ENCODE measurements at places on chromosomes 13 and 19. TPM values are rescaled to one million over a fixed set of nuclear protein-coding genes. Genes with fewer than 3 reads are reported as not detected.

The CATSPERD gene
- not detected for total RNA-seq

The HSD11B1L gene
- 58.4 TPM for total RNA-seq

DNA sequence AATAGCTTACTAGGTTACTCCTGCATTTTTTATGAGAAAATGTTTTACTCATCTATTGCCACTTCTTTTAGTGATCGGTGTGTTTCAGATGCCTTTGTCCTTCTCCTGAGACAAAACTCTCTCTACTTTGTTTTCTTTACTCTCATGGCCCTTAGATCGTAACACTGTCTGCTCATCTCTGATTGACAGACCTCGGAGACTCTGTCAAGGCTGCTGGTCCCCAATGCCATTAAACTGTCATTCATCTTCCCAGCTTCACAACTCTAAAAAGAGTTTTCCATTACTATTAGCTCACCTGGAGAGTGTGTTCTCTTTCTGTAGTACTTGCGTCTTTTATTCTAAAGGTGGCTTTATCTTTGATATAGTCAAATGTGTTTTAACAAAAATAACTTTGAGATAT, 765.2 kb downstream of the SLITRK1 start:
- DNase-seq, result no peak

DNA sequence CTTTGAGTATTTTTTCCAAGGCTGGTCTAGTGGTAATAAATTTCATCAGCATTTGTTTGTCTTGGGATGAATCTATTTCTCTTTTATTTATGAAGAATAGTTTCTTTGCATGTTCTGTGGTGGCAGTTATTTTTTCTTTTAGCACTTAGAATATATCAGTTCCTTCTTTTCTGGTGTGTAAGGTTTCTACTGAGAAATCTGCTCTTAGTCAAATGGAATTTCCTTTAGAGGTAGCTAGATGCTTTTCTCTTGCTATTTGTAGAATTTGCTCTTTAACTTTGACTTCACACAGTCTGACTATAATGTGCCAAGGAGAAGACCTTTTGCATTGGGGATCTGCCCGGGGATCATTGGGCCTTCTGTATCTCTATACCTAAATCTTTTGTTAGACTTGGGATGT, 4.1 kb upstream of the SIGLEC6 start:
- DNase-seq, result no peak

- DNase-seq, result no peak
These were observed 102.0 kb downstream of the ATP11A start for GRCh38 chr13:112791663-112792440.

DNA sequence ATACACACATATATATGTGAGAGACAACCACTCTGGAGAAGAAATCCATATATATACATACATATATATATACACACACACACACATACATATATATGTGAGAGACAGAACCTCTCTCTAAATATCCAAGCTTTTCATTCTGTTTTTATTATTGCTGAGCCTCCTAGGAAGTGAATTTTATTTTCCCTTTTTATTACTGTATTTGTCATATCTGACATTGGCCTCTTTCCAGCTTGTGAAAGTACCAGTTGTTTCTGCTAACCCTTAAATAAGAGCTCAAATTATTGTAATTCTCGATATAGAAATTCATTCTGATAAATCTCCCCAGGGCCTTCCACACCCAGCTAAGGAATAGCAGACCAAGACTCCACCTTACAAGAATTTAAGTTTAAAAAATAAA, 81.0 kb downstream of the NUFIP1 start:
- no peak for DNase-seq

GRCh38 chr13:46184277-46184699, 2.3 kb upstream of the LCP1 start:
- no peak for DNase-seq

- peak; percentile 34 for DNase-seq
These were observed 1251.9 kb upstream of the SLC10A2 start for GRCh38 chr13:104318121-104318520.

GRCh38 chr13:75352641-75353327, 129.2 kb downstream of the TBC1D4 start:
- no peak for DNase-seq

DNA sequence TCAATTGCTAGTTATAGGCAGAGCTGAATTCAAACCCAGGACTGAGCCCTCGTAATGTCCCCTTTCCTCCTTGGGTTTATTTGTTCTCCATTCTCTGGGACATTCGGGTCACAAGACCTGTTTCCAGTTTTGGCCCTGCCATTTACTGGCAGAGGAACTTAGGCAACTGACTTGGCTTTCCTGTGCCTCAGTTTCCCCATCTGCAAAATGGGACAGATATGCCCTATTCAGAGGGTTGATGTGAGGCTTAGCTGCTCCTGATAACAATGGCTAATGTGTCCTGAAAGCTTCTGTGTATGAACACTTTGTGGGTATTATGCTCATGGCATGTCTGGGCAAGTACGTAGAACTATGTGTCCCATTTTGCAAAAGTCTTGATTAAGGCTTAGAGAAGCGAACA, 996 bp downstream of the ZNF524 start:
- no peak for DNase-seq

- DNase-seq, result no peak
These were observed 46.2 kb downstream of the MYO9B start for GRCh38 chr19:17121736-17122293.

DNA sequence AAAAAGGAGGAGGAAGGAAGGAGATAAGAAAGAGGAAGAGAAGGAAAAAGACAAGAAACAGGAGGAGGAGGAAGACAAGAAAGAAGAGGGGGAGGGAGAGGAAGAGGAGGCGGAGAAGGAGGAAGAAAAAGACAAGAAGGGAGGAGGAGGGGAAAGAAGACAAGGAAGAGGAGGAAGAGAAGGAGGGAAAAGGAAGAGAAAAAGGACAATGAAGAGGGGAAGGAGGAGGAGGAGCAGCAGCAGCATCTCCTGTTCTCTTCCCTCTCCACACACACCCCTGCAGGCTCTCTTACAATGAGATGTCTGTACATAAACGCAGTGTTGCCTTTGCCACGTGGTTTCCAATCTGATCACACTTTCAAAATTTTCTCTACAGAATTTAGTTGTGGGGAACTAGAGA, 66.6 kb downstream of the RUBCNL start:
- DNase-seq, result no peak

- no peak for DNase-seq
These were observed 28.1 kb downstream of the THSD1 start for GRCh38 chr13:52377898-52378297.

- DNase-seq, result peak; percentile 51
These were observed 56.7 kb downstream of the STARD13 start for GRCh38 chr13:33228648-33229445.

GRCh38 chr19:47608074-47608918, 638 bp upstream of the BICRA start:
- peak; percentile 58 for DNase-seq

All from A172 (cell line).